T-helper 9 cell (primary cell): ENCODE measurements at places on chromosomes 4 and X.

- DNase-seq: no peak
Measured at GRCh38 chr4:113106108-113106507, 56.7 kb downstream of the ANK2 start.

DNA sequence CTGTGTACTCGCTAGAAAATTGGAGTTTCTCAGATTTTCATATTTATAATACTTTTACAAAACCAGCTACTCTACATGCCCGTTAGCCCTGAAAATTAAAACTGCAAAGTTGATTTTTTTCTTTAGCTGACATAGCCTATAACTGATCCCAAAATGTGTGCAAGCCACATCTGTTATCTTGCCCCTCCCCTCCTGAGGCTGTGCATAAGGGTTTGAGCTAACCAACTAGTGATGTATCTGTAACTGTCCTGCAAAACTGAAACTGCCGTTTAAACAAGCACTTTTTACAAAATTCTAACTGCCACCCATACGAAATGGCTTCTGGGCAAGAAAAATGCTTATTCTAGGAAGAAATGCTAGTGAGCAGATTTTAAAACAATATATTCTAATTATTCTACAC is 59.1 kb downstream of the EDNRA start:
- DNase-seq: no peak

GRCh38 chr4:78938868-78939666 is at the start of gene PAQR3:
Gene PAQR3, minus strand, starts transcription at chr4:78939438. Its CDS starts 214 bp downstream, at chr4:78939224.
- DNase-seq: peak; percentile 82

- DNase-seq: no peak
Measured at GRCh38 chrX:4320436-4320947, 607.0 kb upstream of the PRKX start.

GRCh38 chr4:120877021-120877420 is 45.5 kb downstream of the PRDM5 start:
- no peak for DNase-seq

DNA sequence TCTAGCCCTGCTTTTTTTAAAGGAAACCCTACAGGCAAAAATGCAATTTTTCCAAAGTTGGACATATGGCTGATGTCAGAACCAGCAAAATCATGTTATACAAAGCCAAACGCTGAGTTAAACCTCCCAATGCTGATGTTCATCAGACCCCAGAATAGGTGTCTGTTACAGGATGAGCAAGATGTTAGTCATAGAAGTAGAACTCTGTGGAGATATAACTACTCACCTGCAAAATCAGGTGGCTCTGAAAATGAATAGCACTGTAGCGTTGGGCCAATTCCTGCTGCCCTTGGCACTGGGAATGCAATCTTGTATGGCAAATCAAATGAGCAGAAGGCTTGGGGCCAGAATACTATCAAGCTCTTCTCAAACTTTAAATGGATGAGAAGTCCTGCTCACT is 634.1 kb downstream of the RPA4 start:
- DNase-seq: no peak

- no peak for DNase-seq
Measured at GRCh38 chr4:59855630-59856352, 1344.3 kb upstream of the ADGRL3 start.

DNA sequence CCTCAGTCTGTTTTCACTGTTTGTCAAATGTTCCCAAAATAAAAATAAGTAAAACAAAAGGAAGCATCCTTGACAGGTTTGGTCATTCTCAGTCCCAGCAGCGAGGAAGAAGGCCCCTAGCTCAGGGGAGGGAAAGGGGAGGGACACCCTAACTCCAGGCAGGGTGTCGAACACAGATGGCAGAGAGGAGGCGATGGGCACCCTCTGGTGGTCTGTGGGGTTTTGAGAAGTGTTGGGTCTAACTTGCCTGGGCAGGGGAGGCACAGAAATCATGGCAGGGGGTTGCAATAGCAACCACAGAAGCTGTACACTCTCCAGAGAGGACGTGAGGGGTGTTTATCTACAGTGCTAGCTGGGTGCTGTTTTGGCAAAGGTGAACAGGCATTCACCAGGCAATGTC is 229.8 kb upstream of the SFRP2 start:
- DNase-seq: no peak

DNA sequence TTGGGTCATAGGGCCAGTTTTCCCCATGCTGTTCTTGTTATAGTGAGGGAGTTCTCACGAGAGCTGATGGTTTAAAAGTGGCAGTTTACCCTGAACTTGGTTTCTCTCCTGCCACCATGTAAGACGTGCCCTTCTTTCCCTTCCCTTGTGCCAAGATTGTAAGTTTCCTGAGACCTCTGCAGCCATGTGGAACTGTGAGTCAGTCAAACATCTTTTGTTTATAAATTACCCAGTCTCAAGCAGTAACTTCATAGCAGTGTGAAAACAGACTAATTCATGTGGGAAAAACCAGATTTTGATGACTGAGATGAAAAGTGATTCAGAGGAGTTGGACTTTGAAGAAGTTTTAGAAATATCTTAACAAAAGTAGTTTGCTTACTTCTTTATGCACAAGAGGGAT is 101.4 kb downstream of the ARHGAP10 start:
- no peak for DNase-seq

- no peak for DNase-seq
Measured at GRCh38 chr4:33911959-33912358, 2332.4 kb downstream of the ARAP2 start.

GRCh38 chrX:46234775-46235174 is 310.4 kb downstream of the ZNF674 start:
- DNase-seq: no peak

GRCh38 chrX:10156199-10157031 is at the start of gene CLCN4:
Gene CLCN4, plus strand, starts transcription at chrX:10156975. Its CDS starts 28,058 bp downstream, at chrX:10185033.
- DNase-seq: no peak

GRCh38 chr4:129561886-129562671 is 466.1 kb downstream of the C4orf33 start:
- DNase-seq: no peak

GRCh38 chrX:115630204-115630603 is 69.2 kb downstream of the PLS3 start:
- DNase-seq: no peak

DNA sequence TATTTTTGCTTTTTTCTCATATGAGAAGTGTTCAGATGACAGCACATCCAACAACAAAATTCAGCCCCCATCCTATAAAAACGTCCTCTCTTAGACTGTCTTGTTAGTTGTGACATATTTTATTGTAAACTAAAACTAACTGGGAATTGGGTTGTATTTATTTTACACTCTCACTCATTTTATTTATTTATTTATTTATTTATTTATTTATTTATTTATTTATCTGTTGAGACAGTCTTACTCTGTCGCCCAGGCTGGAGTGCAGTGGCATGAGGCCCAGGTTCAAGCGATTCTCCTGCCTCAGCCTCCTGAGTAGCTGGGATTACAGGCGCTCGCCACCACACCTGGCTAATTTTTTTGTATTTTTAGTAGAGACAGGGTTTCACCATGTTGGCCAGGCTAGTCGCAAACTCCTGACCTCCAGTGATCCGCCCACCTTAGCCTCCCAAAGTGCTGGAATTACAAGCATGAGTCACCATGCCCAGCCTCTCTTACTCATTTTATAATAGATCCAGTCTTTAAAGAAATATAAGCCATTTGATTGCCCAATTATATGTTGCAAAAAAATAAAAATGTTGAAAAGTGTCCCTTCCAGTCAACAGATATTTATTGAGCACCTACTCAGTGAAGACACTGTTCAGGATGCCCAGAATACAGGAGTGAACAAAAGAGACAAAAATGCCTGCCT is 44.6 kb downstream of the PALLD start:
- DNase-seq: no peak

DNA sequence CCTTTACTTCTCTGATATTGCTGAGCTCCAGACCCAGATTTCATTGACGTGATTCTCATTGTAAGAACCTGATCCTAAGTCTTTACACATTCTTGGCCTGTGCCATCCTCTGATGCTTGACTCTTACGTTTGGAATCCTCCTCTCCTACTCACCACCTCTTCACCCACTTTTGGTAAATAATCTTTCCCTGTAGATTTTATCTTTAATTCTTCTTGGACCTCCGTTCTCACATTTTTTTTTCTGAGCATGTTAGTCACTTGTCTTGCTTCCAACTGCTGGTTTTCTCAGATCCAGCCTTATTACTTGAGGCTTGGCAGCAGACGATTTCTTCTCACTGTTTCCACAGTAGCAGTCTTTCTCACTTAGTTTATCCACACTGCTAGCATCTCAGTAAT is 12.4 kb upstream of the SH3RF1 start:
- no peak for DNase-seq

DNA sequence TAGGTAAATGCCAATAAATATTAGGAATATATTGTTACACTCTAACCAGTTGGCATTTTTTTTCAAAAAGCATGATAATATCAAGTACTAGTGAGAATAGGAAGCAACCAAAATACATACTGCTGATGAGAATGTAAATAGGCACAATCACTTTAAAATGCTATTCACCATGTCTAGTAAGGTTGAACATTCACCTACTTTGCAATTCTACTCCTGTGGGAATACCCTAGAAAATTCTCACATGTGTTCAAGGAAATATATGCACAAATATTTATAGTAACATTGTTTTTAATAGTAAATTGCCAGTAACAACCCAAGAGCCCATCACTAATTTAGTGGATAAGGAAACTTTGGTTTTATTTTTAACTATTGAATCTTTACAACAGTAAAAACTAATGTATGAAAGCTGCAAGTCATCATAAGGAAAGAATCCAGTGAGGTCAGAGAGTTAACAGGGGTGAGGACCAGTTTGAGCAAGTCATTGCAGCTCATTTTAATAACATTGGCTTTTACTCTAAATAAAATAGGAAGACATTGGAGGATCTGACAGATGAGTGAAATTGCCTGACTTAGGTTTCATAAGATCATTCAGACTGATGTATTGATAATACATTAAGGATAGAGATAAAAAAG is 23.6 kb downstream of the FSTL5 start:
- DNase-seq: no peak

DNA sequence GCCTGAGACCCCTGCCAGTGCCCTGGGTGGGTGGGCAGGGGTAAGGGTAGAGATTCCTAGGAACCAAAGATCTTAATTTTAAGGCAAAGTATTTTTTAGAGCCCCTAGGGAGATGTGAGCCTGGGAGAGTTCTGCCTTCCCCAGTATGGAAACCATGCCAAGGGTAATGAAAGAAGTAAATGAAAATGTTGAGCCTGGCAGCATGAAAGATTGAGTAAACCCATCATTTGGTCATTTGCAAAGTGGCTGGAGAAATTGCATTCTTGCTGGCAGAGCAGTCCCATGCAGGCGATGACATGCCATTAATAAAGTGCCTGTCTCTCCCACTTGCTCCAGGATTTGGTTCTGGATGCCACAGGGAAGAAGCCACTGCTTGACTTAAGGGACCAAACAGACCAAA is 60.7 kb upstream of the GPC4 start:
- no peak for DNase-seq

DNA sequence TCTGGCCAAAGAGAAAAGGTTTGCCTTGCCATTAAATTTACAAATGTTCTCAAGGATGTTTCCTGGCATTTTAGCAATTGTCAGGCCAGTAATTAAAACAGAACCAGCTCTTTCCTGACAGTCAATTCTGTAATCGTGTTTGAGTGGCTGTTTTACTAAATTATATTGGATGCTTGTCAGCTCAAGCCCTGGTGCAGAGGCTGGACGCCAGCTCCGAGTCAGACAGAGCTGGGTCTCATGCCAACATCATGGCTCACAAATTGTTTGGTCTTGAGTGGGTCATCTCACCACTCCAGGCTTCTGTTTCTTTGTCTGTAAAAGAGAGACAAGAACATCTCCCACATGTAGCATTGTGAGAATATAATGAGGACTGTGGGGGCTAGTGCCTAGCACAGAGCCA is 190.3 kb upstream of the PSAPL1 start:
- DNase-seq: no peak

- no peak for DNase-seq
Measured at GRCh38 chrX:72466493-72466892, 106.2 kb downstream of the HDAC8 start.

DNA sequence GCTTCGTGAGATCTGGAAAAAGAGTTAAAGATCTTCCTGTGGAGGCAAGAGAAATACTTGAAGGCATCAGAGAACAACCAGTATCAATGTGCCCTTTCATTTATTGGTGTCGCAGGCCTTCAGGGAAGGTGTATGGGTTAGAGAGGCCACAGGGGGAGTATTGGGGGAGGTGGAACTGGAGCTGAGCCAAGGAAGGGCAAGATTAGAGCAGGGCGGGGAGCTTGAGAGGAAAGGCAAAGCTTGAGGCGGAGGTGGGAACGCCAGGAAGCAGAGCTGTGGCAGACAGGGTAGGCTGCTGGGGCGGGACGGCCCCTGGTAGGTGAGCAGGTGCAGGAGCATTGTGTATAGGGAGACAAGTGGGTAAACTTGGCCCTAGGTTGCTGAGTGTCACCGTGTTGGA is 329.9 kb downstream of the ARHGAP10 start:
- DNase-seq: no peak

DNA sequence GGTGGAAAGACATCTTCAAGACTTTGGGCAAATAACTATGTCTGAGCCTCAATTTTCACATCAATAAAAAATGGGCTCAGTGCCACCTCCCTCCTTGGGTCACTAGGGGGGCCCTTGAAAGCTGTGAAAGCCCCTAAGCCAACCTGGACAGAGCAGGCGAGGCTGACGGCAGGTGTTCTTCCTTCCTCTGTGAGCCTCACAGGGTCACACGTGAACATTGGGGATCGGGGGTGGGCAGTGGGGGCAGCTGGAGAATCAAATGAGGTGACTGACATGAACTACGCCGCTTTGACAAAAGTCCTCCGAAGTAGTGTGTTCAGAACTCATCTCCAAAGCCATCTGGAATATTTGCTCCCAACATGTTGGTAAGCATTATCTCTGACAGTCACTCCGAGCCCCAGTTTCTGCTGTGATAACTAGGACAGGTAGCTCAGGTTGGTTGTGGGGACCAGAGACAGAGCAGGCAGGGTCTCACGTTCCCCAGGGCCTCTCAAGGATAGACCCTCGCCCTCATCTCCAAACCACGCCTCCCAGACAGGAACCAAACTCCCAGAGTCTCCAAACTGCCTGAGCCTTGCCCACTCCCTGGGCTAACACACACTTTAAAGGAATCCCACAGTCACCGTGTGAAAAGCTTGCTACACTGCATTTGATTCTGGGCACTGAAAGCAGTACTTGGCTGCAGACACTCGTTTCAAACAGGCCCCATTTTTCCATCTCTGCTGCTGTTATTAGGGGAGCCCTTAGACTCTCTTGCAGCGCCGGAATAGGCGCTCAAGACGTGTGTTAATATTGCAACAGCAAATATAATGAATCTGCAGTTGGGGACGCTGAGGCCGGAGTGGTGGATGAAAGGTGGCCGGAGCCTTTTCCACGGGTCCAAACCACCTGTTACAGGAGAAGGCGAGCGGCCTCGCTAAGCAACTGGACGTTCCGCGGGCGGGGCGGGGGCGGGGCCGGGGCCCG is 717 bp upstream of the WFS1 start:
- no peak for DNase-seq
